ENCODE measurements at places on chromosomes 1 and 21.

GRCh38 chr1:234199476-234200127 is 173.7 kb upstream of the COA6 start:
- DNase-seq: no peak

DNA sequence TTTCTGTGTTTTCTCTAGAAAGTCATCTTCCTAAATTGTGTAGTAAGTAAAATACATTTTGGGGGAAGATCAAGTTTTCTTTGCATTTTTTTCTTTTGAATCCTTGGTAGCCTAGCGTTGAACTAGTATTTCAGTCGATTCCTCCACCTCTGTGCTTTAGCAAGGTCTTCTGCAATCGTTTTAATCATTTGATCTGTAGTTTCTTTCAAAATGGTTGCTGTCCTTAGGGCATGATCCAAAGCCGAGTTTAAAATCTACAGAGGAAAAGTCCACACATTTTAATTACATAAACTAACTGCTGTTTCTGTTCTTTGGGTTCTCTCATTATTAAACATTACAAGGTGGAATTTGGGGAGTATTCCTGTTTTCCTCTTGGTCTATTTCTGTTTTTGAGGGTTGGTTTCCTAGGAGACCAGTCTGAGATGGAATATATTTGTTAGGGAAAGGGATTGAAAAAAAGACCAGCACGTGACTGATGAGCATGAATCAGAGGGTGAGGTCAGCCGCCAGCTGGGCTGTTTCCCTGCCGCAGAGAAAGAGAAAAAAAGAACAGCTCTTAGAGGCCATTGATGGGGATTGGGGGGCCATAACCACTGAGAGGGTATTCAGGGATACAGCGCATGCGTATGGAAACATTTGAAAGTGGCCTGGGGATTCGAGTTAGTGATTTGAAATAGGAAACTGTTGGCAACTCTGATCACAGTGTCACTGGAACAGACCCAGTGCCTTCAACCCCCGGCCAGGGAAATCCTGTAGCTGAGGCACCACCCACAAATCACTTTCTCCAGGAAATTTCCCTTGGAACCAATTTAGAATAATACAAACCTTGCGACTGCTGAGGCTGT is 40.6 kb downstream of the AKNAD1 start:
- DNase-seq: no peak

DNA sequence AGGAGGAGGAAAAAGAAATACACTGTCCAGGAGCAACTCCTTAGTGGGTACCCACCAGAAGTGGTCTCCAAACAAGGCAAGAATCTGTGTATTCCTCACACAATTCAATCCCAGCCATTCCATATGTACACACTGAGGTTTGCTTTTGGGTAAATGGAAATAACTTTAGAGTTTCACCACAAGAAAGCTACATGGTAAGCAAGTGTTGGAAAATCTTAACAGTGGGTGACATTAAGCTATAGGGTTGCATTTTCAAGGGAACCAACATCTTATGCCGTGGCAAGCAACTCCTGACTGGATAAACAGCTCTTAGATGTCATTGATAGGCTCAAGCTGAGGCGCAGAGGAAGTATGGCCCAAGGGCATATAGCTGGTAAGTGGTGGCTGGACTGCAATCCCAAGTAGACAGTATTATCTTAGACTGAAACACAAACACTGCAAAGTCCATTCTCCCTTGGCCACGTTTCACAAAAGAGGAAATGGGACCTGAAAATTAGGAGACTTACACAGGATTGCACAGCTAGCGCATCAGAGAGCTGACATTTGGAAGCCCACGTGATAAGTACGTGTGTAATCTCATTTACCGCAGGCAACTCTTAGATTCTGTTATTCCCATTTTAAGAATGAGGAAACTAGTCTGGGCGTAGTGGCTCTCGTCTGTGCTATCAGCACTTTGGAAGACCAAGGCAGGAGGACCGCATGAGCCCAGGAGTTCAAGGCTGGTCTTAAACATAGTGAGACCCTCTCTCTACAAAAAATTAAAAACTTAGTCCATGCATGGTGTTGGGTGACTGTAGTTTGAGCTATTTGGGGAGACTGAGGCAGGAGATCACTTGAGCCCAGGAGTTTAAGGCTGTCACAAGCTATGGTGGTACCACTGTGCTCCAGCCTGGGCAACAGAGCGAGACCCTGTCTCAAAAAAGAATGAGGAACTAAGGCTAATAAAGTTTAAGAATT is 4.0 kb upstream of the BRWD1 start:
- DNase-seq: no peak

DNA sequence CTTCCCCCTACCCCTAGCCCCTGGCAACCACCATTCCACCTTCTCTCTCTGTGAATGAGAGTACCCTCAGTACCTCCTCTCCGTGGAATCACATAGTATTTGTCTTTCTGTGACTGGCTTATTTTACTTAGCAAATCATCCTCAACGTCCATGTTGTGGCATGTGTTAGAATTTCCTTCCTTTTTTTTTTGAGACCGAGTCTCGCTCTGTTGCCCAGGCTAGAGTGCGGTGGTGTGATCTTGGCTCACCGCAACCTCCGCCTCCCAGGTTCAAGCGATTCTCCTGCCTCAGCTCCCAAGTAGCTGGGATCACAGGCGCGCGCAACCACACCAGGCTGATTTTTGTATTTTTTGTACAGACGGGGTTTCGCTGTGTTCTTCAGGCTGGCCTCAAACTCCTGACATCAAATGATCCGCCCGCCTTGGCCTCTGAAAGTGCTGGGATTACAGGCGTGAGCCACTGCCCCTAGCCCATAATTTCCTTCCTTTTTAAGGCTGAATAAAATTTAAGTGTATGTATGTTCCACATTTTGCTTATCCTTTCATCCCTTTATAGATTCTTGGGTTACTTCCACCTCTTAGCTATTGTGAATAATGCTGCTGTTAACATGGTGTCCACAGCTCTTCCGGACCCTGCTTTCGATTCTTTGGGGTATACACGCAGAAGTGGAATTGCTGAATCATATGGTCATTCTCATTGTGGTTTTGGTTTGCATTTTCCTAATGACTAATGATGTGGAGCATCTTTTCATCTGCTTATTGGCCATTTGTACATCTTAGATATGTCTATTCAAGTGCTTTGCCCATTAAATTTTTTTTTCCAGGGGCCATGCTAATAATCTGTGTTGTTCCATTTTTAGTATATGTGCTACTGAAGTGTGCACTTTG is 32.3 kb downstream of the ERRFI1 start:
- DNase-seq: no peak

- DNase-seq: no peak
Measured at GRCh38 chr21:37532868-37533780, 166.6 kb downstream of the DYRK1A start.

DNA sequence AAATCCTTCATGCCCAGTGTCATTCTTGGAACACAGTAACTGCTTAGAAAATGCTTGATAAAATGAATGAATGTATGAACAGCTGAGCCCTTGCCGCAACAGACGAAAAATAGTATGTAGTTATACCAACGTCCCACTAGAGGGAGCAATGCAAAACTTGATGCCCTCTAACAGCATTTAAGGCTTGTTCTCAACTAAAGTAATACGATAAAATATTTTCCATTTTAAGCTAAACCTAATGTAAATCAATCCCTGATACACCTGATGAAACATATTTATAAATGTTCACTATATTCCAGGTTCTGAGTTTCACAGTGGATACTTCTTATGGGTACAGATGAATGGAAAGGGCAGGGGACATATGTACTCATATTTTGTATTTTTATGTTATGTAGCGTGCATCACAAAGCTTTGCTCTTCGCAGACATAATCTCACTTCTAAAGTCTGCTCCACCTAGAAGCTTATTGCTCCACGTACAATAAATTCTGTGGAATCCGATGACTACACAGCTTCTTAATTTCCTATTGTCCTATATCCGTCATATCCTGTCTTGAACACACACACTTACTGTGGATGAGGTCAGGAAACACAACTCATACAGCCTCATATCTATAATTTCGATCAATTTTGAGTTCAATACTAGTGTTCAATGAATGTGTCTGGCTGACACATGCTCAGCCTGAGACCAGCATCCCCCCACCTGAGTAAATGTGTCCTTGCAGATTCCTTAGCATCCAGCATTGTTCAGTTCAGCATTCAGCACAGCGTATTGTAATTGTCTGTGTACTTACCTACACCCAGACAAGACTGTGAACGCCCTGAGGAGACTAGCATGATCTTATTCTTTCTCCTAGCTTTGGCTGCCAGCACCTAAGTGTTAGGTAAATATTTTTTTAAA is 4.4 kb upstream of the UTP25 start:
- DNase-seq: peak; percentile 26

GRCh38 chr21:36306872-36307534 is 13.0 kb upstream of the MORC3 start:
- DNase-seq: no peak

DNA sequence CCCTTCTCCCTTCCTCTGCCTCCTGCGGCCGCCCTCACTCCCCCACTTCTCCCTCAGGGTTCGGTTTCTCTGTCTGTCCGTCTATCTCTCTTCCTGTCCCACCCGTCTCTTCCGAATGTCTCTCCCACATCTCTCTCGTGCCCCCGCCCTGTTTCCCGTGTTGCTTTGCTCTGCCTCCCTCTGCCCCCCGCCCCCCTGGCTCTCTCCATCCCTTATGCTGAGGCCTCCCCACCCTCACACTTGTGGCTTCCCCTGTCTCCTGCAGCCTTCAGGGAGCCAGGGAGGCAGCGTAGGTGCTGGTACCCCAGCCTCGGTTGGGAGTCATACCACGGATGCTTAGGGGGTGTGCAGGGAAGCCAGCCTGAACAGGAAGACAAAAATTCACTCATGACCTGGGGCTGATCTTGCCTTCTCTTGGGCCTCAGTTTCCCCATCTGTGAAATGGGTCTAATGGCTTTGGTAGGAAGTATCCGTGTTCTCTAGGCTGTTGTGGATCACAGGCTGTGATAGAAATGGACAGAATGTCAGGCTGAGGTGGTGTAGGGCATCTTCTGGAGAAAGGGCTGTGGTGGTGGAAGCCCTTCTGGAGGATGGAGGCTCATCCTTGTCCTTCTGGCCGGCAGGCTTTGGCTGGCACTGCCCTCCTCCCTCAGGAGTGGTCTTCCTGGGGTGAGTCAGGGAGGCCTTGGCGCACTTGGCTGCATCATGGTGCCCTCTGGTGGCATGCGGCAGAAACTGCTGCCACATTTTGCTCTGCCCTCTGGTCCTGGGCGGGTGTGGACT is 55.5 kb downstream of the FOXO6 start:
- peak; percentile 71 for DNase-seq

DNA sequence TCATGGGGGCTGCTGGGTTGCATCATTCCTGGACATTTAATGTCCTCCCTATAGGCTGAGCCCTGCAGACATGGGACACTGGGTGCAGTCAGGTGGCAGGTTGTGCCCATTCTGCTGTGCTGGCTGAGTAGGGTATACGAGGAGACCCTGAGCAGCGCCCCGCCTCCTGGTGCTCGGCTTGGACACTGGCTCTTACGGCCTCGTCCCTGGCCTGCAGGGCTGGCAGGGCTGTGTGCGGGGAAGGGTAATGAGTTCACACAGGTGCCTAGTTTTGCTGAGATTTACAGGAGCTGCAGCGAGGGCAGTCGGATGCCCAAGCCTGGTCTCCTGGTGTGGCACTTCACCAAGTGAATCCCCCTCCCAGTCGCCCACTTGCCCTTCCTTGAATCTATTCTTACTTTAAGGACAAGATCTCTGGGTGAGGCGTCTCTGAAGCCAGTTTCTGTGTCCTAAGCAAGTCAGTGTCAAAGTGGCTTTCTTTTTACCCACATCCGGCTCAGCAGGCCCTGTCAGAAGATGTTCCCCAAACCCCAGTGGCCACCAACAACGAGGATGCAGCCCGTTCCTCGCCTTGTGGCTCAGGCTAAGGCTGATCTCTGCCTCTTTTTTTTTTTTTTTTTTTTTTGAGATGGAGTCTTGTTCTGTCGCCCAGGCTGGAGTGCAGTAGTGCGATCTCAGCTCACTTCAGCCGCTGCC is 73.2 kb downstream of the MAN1C1 start:
- DNase-seq: peak; percentile 42

DNA sequence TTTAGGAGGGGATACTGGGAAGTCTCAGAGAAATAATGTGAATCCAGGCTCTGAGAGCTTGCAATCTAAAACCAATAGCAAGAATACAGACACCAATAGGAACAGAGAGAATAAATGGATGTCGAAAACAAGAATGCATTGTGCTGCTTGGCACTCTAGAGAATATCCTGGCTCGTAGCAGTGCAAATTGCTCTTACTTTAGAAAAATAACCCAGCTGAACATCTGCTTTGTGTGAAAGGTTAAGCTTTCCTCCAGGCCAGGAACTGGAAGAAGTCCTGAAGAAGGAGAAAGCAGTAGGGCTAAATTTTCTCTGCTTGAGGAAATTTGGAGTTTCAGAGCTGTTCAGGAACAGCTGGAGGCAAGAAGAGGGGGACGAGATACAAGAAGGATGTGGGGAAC is 382.3 kb downstream of the HHIPL2 start:
- no peak for DNase-seq

DNA sequence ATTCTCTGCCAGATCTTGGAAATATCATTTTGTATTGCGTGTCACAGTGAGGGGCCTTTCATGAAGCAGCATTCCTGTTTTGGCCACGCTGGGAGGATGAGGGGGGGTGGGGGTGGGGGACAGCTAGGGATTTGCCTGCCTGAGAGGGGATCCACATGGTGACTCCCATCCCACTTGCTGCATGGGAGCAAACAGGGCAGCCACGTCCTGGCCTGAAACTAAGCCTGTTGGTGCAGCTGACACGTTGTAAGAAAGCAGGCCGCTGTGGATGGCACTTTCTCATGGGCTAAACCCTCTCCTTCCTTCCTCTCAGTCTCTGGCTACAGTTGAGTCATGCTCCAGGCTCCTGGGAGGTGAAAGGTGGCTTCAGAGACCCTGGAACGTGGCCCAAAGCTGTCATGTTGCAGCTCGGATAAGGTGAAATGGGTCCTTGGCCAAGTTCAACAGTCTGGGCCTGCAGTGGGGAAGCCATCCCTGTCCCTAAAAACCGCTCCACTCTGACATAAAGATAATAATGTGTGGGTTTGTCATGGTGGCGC is 346.7 kb upstream of the VAMP3 start:
- no peak for DNase-seq

GRCh38 chr21:16125274-16125673 is 395.5 kb downstream of the USP25 start:
- no peak for DNase-seq

GRCh38 chr1:11486231-11487009 is 7.5 kb downstream of the DISP3 start:
- no peak for DNase-seq

GRCh38 chr1:39044762-39045161 is 18.6 kb downstream of the NDUFS5 start:
- DNase-seq: no peak

GRCh38 chr1:197285526-197286205 is 17.6 kb downstream of the CRB1 start:
- DNase-seq: peak; percentile 5

- no peak for DNase-seq
Measured at GRCh38 chr1:170776252-170776651, 112.3 kb downstream of the PRRX1 start.

- no peak for DNase-seq
Measured at GRCh38 chr21:26144031-26144430, 26.5 kb downstream of the APP start.

DNA sequence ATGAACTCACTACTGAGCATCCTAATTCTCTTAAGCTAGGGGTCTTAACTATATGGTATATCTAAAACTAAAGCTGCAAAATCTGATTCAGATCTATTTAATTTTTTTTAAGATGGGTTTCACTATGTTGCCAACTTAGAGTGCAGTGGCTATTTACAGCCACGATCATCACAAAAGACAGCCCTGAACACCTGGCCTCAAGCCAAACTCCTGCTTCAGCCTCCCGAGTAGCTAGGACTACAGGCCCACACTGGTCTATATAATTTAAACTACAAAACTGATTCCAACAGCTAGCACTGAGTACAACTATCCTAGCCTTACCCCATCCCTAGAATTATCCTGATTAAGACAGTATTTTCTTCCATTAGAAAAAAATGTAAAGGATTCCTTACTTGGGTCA is 37.1 kb downstream of the EIF4G3 start:
- DNase-seq: no peak

Measured in activated naive CD4-positive, alpha-beta T cell treated with anti-CD3 and anti-CD28 coated beads for 36 hours (primary cell).